Activated T-cell treated with anti-CD3 and anti-CD28 coated beads for 48 hours (primary cell): ENCODE measurements at places on chromosomes 2 and 18.

DNA sequence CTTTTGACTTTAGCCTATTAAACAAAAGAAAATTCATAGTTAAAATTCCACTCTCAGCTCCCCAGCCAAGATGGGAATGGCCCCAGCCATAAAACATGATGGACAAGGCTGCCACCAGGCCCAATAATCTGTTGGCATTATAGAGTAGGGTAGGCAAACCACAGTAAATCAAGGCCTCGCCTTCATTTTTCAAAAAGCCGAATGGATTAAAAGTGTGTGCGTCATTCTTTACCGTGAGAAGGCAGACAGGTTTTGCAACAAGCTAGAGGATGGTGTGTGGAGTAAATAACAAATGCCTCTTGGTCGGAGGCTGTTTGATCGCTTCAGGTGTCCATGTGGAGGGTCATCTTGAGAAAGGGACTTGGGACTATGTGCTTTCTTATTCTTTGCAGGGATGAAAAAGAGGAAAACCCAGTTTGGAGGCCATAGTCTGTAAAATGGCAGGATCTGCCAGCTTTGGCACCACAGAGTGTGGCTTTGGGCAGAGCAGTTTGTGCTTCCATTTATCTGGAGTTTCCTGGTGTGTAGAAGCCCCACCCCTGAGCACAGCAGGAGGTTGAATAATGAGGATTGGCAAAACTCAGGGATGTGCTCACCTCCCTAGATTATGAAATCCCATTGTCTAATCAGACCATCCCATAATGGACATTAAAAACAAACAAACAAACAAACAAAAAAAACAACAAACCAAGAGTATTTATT lies 57.1 kb upstream of the ITGB6 start:
- DNase-seq = no peak

DNA sequence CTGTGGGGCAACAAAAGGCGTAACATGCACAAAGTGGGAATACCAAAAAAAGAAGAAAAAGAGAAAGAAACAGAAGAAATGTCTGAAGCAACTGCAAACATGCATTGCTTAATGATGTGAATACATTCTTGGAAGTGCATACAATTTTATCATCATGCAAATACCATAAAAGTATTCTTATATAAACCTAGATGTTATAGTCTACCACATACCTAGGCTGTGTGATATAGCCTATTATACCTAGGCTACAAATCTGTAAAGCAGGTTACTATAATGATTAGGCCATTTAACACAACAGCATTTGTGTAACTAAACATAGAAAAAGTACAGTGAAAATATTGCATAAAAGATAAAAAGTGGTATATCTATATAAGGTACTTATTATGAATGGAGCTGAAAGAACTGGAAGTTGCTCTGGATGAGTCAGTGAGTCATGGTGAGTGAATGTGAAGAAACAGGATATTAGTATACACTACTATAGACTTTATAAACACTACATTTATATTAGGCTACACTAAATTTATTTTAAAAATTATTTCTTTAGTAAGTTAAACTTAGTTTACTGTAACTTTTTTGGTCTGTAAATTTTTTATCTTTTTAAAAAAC lies 319.4 kb upstream of the KCNH7 start:
- no peak for DNase-seq

GRCh38 chr18:49844903-49845302 lies 31.6 kb upstream of the ACAA2 start:
- DNase-seq = no peak

DNA sequence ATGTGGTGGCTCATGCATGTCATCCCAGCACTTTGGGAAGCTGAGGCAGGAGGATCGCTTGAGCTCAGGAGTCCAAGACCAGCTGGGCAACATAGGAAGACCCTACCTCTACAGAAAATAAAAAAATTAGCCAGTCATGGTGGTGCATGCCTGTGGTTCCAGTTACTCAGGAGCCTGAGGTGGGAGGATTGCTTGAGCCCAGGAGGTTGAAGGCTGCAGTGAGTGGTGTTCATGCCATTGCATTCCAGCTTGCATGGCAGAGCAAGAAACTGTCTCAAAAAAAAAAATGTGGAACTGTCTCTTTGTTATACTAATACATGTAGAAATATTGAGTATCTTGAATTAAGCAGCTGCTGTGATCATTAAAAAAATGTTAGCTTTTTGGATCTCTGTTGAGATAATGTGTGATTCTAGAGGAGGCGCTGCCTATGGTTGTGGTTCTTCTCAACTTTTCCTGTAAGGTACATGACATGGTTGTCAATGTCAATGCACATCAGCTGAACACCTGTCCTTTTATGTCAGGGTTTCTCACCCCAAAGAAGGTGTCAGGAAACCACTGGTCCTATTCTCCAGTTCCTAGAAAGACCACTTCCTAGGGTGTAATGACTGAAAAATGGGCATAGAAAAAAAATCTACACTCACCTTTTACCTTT lies 34.7 kb upstream of the IL1RL1 start:
- no peak for DNase-seq

DNA sequence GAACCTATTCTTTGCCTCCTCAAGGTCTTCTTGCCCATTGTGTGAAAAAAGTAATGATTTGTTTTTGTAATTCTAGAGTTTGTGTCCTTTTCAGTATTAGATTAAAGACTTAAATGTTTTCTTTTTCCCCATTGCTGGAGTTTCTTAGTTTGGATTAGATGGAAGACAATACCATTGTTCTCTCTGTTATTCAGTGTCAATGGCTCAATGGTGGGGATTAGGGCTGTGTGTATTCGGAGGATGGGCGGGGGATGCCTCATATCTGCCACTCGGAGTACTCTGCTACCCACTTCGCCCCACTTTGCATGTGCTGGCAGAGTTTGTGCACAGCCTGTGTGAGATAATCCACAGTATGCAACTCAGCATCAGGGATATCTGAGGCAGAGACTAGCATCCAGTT lies 90.1 kb downstream of the KLHL29 start:
- no peak for DNase-seq

DNA sequence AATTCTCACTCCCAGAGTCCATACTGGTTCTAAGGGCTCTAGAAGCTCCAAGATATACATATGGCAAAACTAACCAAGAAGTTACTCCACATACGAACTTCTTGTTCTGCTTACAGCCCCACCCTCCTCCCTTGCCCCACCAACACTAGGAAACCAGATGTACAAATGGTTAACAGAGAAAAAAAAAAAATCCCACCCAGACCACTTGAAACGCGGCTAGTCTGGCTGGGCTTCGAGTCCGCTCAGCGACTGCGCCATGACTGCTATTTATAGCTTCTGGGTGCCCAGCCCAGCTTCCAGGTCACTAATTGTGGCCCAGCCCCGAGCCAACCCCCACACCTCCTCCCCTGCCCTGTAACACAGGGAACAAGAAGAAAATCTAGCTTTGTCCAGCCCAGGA lies 47.0 kb upstream of the IHH start:
- DNase-seq = no peak

GRCh38 chr18:58649966-58650816 lies 21.1 kb upstream of the MALT1 start:
- DNase-seq = no peak

GRCh38 chr2:137437386-137437785 lies 526.9 kb upstream of the HNMT start:
- no peak for DNase-seq

DNA sequence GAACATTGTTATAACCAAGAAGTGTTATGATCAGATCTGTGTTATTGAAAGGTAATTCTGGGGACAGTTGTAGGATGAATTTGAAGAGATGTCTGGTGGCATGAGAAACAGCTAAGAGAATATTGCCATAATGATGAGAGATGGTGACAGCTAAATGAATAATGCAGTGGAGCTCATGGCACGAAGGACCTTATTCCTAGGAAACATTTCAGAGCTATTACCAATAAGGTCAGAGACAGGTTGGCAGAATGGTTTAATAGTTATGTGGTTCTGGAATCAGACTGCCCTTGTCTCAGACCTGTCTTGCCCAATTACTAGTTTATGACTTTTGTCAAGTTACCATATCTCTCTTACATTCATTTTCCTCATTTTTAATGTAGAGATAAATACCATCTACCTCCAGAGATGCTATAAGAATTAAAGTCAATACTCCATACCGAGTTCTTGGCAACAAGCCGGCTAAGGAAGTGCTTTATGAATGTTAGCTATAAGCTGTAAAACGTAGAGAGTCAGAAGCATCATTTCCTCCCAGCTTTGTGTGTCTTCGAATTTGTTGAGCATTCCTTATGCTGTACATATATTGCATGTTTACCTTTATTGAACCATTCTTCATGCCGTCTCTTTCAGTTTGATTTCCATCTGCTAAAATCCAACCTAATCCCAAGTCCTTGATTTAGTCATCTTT lies 73.6 kb upstream of the COL5A2 start:
- DNase-seq = no peak

- DNase-seq = no peak
Measured at GRCh38 chr2:98775146-98775986, 44.4 kb upstream of the MGAT4A start.

DNA sequence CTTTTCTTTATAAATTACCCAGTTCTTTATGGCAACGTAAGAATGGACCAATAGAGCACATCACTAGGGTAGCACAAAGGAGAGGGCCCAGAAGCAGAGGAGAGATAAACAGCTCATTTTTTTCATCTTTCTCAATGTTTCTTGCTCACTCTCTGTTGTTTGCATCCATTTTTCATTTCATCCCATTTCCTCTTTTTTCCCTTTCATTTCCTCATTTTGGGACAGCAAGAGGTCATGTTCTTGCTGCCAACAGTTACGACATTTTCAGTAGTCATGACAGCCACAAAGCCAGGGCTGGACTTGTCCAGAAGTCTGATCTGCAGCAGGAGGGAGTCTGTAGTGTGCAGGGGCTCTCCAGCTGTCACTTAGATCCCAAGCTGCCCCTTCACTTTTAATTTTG lies 52.7 kb upstream of the CYP1B1 start:
- no peak for DNase-seq

DNA sequence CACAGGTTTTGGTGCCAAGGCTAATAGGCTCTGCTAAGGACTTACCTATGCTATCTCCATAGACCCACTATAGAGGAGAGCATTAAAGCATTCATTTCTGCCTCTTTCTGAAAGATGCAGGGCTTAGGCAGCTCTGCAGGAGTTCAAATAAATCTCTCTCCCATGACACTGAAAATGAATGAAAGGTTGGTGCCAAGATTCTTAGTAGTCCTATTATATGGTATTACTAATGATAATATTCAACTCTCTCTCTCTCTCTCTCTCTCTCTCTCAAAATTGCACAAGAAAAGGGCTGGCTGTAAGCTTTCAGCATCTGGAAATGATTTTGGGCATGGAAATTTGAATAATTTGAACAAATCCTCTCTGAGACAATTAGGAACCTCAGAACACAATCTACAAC lies 433.7 kb downstream of the MBD2 start:
- no peak for DNase-seq

- no peak for DNase-seq
Measured at GRCh38 chr2:174076040-174076439, 110.9 kb upstream of the SP3 start.

DNA sequence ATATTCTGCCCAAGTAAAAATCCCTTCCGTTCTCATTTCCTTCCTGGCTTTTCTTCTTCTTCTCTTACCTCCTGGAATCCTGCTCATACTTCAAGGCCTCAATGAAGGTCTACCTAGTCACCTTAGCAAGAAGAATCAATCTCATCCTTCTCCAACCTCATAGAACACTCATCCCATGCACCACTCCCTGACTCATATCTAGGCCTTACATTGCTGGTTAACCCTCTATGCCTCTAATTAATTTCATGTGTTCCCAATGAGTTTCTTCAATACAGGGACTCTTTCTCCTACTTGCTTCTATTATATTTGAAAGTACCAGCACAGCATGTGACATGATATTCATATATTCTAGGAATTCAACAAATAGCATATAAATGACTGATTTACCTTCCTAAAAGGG lies 63.0 kb downstream of the BCL11A start:
- no peak for DNase-seq

- DNase-seq = no peak
Measured at GRCh38 chr2:43212216-43212835, 14.1 kb downstream of the ZFP36L2 start.

DNA sequence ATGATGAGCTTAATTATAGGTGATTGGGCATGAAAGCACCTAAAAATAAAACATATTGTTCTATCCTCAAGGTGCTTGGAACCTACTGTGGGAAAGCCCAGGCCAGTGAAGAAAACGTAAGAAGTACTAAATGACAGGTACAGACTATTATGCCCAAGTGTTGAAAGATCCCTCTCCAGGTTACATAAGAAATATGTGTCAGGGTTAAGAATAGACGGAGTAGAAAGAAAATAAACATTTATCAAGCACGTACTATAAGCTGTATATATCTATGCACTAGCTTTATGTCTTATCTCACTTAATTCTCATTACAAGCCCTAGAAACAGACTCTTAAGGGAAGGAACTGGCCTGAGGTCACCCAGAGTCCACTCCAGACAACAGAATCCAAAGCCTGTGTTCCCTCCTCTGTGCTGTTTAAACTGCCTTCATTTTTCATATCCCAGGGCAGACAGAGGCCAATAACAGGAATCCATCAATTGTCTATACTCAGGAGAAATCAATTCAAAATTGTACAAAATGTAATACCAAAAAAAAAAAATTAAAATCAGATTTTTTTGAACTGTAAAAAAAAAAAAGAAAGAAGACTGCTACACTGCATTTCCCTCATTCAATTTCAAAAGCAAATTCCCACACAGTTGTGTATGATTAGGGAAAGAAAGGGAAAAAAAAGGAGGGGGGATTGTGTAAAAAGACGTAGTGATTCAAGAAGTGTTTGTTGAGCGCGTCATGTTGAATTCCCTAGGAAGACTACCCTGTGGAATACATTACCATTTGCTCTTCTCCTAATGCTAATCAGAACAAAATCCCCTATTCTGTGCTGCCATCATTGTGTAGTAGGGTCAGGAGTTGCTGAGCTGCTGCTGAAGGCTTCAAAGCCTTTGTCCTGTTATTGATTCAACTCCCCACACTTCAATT lies 156.3 kb downstream of the IRS1 start:
- DNase-seq = no peak

DNA sequence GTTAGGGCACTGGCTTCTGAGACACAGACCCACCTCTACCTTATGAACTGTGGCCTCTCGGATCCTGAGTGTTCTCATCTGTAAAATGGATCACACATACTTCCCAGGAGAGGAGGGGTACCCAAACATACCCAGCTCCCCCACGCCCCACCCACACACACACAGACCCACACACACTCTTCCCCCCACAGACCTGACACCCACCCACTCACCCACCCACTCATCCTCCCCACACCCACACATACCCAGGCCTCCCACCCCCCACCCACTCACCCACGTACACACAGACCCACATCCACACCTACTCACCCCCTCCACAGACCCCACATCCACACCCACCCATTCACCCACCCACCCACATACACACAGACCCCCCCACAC lies 24.3 kb upstream of the SEMA4C start:
- DNase-seq = no peak

GRCh38 chr2:164975891-164976290 lies 20.6 kb upstream of the SLC38A11 start:
- DNase-seq = no peak

DNA sequence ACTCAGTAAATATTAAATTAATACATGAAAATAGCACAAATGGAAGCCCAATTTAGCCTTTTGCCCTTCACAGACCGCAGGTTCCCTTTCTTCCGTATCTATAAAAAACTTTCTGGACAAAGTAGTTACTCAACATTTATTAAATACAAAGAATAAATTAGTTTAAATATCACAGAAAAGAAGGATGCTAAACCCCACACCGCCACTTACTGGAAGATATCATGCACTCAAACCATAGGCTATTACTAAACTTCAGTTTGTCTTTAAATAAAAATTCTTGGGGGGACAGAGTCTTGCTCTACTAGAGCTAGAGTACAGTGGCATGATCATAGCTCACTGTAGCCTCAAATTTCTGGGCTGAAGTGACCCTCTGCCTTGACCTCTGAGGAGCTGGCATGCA lies 120.7 kb upstream of the FHL2 start:
- DNase-seq = no peak
